Activated T-helper 1 cell treated with anti-CD3 and anti-CD28 coated beads, Interleukin-12 subunit alpha, Interleukin-12 subunit beta, Interleukin-2, Interleukin-4 antibody, amounts not matched to agents 30 ng/mL and 10 ng/mL and 1 ng/mL, durations not matched to agents 14 hours and 24 hours and 36 hours (primary cell): ENCODE measurements at places on chromosomes 3 and 15. TPM values are rescaled to one million over a fixed set of nuclear protein-coding genes. Genes with fewer than 3 reads are reported as not detected.

PRTG gene
- total RNA-seq = not detected in 2 replicates

ZNF80 gene
- 0.22 and 0.23 TPM in 2 replicates for total RNA-seq

C15orf62 gene
- 0.36 and 0.37 TPM in 2 replicates for total RNA-seq

GRCh38 chr15:32735989-32736700, 18.3 kb downstream of the GREM1 start:
- no peak for DNase-seq

DNA sequence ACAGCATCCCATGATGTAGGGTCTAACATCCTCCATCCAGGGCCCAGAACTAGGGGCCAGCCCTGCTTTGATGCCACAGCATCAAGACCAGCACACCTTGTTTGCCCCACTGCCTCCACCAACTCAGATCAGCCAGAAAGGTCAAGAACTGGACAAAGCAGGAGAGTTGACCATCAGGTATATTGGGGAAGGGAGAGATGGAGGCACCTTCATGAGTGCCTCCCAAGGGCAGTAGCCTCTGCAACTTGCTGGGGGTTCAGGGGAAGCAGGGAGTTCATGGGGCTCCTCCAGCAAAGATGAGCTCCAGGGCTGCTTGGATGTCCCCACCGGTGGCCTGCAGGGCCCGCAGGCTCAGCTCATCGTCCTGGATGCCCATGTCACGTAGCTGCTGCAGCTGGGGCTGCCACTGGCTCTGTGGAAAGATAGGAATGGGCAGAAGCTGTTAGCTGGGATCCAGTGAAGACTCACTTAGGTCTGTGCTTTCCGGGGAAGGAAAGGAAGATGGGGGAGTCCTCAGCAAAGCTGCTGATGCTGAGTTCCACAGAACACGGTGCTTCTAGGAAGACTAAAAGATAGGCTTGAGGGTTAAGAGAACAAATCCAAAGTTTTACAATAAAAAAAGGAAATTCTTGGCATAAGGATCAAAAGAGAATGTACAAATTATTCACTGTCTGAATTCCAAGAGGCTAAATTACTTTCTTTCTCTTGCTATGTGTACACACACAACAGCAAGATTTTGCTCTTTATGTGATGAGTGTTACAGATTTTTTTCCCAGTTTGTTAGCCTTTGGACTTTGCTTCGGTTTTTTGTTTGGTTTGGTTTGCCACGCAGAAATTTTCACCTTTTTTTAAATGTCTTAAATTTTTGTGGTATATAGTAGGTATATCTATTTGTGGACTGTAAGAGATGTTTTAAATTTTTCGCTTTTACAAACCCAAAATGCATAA, 12.3 kb upstream of the SEMA7A start:
- no peak for DNase-seq

- DNase-seq = no peak
Measured at GRCh38 chr3:129132097-129132866, 10.7 kb upstream of the RAB43 start.

- DNase-seq = no peak
Measured at GRCh38 chr3:162641907-162642306, 1145.3 kb downstream of the OTOL1 start.
